ENCODE measurements at places on chromosomes 3 and 15.

GRCh38 chr15:53882311-53882710 is 95.9 kb upstream of the UNC13C start:
- no peak for DNase-seq

DNA sequence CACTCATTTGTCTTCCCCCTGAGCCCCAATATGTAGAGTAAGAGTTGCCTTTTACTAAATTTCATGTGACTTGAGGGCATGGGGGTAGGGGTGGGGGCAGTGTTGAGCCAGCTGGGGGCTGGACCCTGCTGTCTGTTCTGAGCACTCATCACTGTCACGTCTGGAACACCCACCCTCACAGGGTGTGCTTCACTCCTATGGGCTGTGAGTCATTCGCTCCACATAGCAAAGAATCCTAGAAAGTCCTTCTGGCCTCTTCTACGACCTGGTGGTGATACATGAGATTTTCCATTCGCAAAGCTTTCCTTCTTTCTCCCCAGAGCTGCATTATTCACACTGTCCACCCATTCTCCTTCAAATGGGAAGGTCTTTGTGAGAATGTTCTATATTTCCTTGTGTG is 43.6 kb upstream of the MGLL start:
- no peak for DNase-seq

- no peak for DNase-seq
Measured at GRCh38 chr15:71892335-71892734, 82.0 kb downstream of the NR2E3 start.

- DNase-seq, result peak; percentile 84
Measured at GRCh38 chr3:16140116-16140893, 34.2 kb upstream of the GALNT15 start.

- no peak for DNase-seq
Measured at GRCh38 chr3:57274845-57275244, 17.6 kb downstream of the ASB14 start.

Measured in tibial artery (tissue), 4 donors.